Pancreas (tissue), 10 donors: ENCODE measurements at places on chromosomes 4 and X.

DNA sequence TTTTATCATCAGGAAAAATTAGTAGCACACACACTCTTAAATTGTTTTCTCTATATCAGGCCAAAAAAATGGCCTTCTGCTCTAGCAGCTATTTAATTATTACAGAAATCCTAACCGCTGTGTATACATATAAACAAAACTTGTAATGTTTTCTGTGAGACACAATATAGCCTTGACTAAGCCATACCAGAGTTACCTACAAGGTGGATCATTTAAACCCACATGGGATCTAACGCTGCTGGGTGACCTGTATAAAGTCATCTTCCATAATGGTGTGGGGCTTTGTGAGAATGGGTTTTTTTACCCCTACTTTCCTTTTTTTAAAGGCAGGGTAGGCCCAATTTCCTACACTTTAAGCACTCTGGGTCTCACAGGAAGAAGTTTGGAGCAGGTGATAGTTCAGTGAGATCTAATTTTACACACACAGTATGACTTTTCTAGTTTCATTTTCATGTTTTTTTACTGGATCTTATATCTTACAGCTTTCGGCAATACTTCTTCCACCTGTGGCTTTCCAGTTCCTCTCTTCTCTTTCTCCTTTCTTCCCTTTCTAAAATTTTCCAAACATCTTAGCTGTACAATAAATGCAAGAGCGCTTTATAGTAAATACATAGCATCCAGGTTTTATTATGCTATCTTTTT lies 66.9 kb upstream of the MMAA start:
- DNase-seq: no peak

- no peak for DNase-seq
Observed at GRCh38 chrX:29555465-29556091, 659.8 kb upstream of the MAGEB2 start.

GRCh38 chr4:141458501-141458900 lies 177.9 kb upstream of the IL15 start:
- DNase-seq: no peak

- DNase-seq: no peak
Observed at GRCh38 chr4:44326741-44327140, 121.9 kb downstream of the KCTD8 start.

- DNase-seq: no peak
Observed at GRCh38 chrX:53044995-53045394, 3.6 kb upstream of the GPR173 start.

DNA sequence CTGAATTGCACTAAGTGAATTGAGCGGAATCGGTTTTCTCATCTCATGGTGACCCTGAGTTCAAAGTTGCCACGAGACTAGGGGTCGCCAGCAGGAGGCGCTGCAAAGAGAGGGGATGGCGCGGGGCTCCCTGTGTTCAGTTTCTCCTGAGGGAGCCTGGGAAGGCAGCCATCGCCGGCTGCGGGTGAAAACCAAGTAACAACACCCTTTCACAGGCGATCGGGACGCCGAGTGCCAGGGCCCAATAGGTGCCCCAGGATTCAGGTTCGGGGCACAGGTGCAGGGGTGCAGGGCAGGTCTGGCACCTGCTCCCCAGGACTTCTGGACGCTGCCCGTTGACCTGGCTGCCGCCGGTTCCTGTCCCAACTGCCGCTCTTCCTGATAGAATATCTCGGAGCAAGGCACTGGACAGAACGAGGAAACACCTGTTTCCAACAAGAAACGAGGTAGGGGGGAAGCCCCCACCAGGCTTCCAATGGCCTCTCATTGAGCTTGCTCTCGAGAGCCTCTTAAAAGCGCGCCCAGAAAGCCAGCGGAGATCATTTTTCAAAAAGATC lies 1.1 kb upstream of the FGF16 start:
- DNase-seq: no peak

DNA sequence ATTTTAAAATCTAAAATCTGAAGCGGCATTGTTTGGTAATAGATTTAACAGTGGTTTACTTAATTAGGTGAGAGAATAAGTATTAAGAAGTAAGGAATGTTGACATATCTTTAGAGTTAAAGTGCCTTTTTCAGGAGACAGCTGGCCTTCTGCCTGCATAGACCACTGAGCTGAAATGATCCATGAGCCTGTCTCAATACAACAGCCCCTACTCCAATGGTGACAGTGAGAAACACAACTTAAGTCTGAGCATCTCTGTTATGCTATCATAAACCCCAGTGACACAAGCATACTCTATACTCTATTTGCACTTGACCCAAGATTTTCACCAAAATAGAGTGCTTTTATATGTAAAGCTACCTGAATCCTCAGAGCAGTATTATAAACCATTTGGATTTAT lies 137.9 kb downstream of the GRIA2 start:
- no peak for DNase-seq

DNA sequence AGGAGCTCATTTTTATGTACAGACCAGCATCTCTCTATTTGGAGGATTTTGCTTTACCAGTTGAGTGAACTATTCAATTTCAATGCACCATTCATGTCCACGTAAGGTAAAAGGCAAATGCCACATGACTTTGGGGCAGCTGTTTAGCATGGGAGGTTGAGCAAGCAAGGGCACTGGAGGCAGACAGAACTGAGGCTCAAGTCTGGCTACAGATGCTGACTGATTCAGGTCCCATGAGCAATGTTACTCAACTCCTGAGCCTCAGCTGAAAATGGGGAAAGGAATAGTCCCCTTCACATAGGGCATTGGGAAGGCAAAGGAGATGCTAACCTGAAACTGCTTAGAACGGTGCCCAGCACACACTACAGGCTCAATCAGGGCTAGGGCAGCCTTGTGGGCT lies 93.0 kb upstream of the MTM1 start:
- DNase-seq: no peak

- DNase-seq: peak; percentile 42
Observed at GRCh38 chr4:152535360-152535902, 461 bp downstream of the FBXW7 start.

DNA sequence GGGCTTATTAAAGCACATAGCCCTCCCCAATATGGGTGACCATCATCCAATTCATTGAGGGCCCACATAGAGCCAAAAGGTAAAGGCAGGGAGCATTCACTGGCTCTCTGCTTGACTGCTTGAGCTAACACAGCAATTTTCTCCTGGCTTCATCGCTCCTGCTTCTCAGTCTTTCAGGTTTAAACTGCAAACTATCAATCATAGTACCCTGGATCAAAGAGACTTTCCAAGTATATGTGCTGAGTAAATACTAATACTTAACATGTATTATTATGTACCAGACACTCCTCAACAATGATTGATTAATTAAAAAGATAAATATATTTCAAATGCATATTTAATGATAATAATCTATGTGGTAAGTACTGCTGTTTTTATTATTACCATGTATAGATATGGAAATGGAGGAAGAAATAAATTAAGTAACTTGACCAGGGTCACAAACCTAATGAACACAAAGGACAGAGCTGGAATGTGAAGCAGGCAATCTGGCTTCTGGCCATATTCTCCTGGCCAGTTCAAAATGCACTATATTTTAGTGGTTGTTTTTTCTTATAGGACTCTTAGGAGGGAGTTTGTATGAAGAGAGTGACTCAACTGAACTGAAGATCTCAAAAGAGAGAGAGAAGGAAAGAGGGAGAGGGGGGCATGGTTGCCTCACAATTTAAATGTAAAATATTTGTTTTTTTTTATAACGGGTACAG lies 1197.3 kb downstream of the TECRL start:
- DNase-seq: no peak

GRCh38 chr4:153115322-153116290 lies 88.6 kb upstream of the TRIM2 start:
- DNase-seq: no peak

DNA sequence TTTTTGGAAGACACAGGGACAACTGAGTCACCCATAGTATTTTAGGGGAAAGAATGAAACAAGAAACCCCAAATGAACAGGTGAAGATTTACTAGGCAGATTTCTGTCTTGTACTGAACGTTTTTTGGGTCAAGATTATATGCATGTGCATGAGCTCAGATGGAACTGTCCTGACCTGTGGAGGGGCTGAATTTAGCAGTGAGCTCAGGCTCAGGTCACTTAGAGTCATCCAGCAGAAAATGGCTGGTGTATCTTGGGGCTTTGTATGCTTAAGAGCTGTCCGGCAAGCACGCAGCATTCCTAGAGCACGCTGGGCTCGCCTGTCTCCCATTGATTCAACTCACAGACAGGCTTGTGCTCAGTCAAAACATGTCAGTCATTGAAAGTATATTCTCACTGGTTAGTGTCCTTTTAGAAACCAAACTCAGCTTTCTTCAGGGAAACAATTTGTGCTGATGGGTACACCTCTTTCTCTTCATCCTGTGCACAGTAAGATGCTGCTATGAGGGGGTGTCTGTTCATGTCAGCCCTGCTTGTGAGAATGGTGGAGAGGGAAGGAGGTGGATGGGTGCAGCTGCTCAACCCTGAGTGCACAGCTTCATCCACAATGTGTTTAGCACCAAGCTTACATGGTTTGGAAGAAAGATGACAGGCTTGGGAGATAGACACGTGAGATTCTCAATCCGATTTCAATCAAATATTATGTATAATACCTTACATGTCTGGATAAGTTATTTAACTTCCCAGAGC lies 47.5 kb upstream of the PDLIM3 start:
- no peak for DNase-seq

DNA sequence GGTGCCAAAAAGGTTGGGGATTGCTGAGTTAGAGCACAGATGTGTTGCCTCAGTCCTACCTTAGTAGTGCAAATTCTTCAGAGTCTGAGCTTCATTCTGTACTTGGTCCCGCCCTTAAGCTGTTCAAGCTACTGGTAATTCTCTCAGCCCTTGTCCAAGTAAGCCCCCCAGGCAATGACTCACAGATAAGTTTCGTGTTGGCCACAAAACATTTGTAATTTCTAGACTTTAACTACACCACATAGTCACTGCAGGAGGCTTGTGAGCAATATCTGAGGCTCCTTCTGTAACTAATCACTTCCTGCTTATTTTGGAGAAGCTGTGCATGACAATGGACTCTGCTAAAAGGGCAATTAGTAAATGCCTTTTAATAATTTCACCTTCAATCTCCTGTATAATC lies 1420.5 kb downstream of the PCDH7 start:
- no peak for DNase-seq
